Activated T-helper 1 cell treated with anti-CD3 and anti-CD28 coated beads, Interleukin-2, amount 50 U/mL, for 16 hours (primary cell): ENCODE measurements at places on chromosomes 7 and 10.

DNA sequence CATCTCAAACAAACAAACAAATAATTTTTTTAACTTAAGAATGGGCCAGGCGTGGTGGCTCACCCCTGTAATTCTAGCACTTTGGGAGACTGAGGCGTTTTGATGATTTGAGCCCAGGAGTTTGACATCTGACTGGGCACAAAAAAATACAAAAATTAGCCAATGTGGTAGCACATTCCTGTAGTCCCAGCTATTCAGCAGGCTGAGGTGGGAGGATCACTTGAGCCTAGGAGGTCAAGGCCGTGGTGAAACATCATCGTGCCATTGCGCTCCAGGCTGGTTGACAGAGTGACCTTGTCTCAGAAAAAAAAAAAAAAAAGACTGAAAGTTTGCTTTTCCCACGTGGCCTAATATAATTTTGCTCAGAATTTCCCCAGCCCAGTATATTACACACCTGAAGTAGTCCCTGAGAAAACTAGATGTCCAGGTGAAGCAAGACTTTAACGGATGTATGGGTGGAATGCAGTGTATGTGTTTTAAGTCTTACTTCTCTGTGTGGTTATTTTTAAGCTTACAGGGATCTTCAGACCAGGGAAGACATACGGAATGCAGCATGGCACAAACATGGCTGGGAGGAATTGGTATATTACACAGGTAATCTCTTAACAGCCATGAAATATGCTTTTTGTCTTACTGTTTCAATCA, 32.6 kb downstream of the NIPSNAP2 start:
- no peak for DNase-seq

DNA sequence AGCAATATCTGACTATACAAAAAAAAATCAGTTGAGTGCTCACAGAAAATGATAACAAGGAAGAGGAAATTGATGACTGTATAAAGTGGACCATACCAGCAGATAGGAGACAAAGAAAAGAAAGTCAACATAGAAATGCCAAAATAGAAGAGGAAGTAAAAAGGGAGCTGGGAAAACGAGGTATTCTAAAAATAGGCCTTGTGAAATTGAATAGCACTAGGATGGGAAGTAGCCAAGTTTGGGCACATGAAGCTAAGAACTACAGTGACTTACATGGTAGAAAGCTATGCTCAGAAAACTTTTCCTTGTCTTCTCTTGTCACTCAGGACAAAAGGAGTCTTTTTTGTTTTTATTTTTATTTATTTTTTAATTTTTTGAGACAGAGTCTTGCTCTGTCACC, 76.2 kb upstream of the APBB1IP start:
- DNase-seq = no peak

GRCh38 chr10:32256613-32257437, 90.1 kb downstream of the EPC1 start:
- peak; percentile 49 for DNase-seq

DNA sequence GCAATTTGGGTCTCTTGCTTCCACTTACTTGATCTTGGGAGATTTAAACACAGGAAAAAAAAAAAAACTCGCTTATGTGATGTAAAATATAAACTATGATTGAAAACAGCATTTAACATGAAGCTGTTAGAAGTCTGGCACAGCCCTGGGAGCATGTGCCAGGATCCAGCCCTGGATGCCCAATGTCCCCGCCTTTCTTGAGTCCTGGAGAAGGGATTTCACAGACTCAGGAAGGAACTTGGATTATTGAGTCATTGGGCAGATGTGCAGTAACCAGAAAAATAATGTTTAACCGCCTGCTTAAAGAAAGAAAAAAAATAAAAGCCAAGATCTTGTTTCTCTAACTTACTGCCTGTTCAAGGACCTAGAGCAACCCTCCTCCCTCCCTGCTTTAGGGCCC, 3.7 kb upstream of the JCAD start:
- no peak for DNase-seq

DNA sequence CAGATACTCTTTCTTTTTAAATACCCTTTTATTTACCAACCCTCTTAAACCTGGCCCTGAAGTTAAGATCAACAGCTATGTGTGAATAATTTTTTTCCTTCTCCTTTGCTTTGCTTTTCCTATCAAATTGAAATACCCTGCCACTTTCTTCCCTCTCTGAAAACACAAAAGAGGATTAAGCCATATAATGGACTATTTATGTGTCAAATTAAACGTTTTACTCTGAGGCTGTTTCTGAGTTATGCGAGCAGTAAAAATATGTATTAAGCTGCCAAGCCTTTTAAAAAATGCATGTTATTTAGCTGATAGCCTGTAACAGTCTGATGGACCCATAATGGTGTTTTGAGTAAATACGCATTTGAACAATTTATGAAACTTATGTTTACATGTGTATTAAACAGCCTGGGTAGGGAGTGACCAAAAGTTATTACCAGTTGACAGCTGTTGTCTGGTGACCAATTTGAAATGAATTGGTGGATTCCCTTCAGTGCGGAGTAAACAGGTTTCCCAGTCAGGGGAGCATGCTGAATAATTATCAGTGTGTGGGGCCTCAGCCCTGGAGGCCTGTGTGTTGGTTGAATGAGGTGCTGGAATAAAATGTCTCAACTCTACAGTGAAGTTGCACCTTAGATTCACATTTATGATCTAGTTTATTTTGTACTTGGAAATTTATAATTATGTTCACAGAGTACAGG, 89.6 kb downstream of the AUTS2 start:
- no peak for DNase-seq

- no peak for DNase-seq
Observed at GRCh38 chr7:39400836-39401235, 165.4 kb upstream of the YAE1 start.

GRCh38 chr10:73931767-73932619, 21.1 kb downstream of the PLAU start:
- peak; percentile 24 for DNase-seq

DNA sequence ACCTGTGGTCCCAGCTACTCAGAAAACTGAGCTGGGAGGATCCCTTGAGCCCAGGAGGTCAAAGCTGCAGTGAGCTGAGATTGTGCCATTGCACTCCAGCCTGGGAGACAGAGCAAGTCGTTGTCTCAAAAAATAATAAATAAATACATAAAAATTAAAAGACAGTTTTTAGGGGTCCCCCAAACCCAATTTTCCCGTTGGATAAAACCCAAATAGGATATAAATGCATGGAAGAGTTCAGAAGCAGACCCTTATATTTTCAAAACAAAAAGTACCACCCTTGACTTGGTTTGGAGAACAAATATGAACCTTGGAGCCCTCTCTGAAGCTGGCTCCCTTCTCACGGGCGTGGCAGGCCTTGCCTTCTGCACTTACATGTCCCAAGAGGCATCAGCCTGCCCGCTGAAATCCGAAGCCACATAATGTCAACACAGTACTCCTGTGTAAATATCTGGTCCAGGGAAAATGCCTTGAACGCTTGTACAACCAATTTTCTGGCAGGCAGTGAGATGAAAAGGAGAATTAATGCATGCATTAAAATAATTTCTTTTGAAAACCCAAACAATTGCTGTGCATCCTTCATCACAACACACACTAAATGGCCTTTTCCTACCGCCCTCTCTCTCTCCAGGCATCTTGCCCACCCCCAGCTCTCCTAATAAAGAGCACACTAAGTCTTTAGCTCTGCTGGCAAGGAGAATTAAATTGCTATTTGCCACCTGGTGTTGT, 46.4 kb upstream of the PARD3 start:
- DNase-seq = no peak

- no peak for DNase-seq
Observed at GRCh38 chr10:49634069-49634660, 20.3 kb downstream of the CHAT start.

DNA sequence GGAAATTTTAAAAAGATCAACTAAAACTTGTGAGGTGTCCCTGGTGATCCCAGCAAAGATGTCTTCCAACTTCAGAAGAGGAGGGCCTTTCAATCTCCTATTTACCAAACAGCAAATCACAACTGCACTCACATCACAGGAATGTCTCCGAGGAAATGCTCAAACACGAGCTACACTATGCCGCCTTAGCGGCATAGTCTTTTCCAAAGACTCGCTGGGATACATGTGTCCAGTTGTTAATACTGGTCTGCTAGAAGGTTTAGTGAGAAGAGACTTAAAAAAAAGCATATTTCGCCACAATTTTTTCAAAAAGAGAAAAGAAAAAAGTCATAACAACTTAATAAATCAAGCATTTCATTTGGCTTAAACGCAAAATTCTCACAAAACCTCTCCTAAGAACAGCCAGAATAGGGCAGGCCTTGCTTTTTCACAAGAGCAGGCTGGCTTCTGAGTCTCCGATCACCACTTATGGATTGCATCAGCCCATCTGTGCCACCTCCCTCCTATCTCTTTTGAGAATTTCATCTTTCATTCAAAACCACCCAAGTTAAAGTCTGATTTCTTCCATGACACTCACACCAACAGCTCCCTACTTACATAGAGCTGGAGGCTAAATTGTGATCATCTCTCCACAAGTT, 66.1 kb downstream of the GNA12 start:
- DNase-seq = no peak

GRCh38 chr7:91041141-91041540, 223.1 kb upstream of the FZD1 start:
- DNase-seq = no peak

- DNase-seq = no peak
Observed at GRCh38 chr10:80183436-80183835, 21.9 kb downstream of the ANXA11 start.

GRCh38 chr7:149432121-149432691, 28.7 kb downstream of the ZNF777 start:
- DNase-seq = no peak

DNA sequence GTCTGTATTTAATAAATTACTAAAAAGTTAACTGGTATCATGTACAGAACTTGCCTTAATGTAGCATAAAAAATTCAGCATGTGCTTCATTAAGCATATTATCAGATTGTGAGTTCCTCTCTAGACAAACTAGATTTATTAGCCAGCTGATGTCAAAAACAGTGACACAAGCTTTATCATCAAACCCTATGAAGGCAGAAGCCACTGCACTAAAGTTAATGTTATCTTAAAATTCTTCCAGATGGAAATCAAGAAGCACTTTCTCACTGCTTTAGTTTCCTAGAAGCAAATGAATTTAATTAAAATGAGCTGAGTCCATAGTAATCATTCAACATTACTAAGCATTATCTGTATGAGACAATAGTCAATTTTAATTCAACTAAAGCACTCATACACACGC, 96.4 kb downstream of the ARHGAP12 start:
- DNase-seq = no peak

DNA sequence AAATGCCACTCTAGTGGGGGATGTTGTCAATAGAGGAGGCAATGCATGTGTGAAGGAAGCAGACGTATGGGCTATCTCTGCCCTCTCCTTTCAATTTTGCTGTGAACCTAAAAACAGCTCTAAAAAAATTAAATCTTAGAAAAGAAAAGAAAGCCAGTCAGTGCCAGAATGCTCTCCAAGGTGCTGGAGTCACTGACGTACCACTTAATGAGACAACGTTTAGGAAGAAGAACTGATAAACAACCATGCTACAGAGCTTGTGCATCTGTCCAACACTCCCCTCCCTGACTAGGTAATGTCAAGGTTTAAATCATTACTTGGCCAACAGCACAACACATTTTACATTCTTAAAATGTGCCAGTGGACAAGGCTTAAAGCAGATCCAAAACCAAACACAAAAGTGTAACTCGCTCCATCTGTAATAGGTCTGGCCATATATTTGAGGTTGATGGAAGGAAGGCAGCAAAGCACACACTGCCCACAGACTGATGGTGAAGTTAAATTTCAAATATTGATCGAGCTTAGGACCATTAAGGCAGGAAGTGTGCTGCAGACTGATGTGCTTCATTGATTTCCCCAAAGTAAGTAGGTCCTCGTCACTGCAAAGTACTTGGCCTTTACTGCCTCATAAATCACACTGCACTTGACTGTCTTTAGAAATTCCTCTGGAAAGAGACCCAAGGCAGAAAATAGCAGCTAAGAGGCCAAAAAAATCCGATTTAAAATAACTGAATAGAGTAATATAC, 15.5 kb downstream of the ARMH3 start:
- DNase-seq = no peak

- no peak for DNase-seq
Observed at GRCh38 chr7:100152937-100153666, 4.4 kb downstream of the LAMTOR4 start.

GRCh38 chr7:51040787-51041186, 258.1 kb upstream of the GRB10 start:
- no peak for DNase-seq

- DNase-seq = no peak
Observed at GRCh38 chr10:73552819-73553715, 38.1 kb downstream of the USP54 start.

DNA sequence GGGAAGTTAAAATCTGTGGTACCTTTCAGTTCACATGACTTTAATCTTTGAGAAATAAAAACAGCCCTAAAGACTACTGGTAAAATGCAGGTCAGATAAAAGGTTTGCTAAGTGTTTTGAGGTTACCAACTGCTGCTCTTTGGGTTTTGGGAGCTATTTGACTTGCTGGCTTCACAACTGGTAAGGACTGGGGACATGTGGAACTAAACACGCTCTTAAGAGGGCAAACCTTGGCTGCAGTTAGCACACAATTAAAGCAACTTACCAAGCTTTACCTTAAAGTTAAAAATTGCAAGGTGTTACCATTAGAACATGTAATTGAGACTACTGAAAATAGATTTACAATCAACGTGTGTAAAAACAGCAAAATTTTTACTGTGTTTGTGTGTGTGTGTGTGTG, 220.2 kb downstream of the PHF14 start:
- DNase-seq = no peak

DNA sequence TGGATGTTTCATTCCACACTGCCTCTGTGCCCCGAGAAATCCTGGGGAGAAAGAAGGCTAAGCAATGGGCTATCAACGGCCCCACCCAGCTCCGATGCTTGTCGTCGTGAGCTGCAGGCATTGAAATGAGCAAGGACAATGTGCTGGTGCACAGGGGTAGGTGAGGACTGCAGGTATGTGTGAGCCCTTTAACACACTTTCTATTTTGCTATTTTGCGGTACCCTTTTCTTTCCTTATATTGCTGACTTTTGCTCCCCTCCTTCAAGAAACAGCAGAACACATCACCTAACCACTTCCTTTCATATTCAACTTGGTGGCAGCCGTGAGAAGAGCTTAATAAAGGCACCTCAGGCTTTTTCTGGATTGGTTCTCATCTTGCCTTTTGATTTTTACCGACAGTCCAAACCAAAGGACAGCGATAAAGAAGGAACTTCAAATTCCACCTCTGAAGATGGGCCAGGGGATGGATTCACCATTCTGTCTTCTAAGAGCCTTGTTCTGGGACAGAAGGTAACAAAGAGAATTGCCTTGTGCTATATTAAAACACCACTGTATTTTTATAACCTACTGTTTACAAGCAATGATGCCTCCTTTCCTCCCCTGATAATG, 39.2 kb downstream of the AIFM2 start:
- no peak for DNase-seq
